ENCODE measurements at places on chromosomes 12 and 14. TPM values are rescaled to one million over a fixed set of nuclear protein-coding genes. Genes with fewer than 3 reads are reported as not detected.

DYRK2 gene
- total RNA-seq, result 31.3 TPM

DPF3 gene
- 6.4 TPM for total RNA-seq

C12orf56 gene
- not detected for total RNA-seq

DNA sequence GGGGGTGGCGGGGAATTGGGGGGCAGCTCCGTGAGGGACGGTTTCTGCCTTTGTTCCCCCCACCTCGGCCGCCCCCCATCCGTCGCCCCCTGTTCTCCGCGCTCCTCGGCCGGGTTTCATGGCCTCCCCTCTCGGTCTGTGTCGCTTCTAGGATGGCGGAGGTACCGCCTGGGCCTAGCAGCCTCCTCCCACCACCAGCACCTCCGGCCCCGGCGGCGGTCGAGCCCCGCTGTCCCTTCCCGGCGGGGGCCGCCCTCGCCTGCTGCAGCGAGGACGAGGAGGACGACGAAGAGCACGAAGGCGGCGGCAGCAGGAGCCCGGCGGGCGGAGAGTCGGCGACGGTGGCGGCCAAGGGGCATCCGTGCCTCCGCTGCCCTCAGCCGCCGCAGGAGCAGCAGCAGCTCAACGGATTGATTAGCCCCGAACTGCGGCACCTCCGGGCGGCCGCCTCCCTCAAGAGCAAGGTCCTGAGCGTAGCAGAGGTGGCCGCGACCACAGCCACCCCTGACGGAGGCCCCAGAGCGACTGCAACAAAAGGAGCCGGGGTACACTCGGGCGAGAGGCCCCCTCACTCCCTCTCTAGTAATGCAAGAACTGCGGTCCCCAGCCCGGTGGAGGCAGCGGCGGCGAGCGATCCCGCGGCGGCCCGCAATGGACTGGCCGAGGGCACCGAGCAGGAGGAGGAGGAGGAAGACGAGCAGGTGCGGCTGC, 575 bp downstream of the NAA30 start:
- peak; percentile 47 for DNase-seq
